ENCODE measurements at places on chromosomes 7 and 10.
A peak's percentile ranks its signal among the peaks of the same experiment; 100 is the strongest.

DNA sequence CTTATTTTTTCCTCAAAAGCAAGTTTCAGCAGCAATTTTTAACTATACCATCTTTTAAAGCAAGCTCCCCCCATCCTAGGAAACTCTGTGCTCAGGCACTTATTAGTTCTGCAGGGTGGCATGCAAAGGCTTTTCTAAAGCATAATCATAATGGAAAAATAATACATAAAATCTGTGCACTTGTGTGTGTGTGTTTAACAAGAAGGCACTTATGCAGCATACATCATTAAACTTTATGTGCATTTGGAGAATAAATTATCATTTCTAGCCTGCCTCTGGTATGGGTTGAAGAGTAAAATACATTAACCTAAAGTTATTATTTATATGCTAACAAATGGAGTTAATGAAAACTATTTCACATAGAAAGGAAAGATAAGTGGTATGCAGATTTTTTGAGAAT lies 5.6 kb upstream of the RASSF4 start:
- DNase-seq, result no peak

- DNase-seq, result no peak
Measured at GRCh38 chr10:47115322-47115721, 184.7 kb upstream of the GDF10 start.

DNA sequence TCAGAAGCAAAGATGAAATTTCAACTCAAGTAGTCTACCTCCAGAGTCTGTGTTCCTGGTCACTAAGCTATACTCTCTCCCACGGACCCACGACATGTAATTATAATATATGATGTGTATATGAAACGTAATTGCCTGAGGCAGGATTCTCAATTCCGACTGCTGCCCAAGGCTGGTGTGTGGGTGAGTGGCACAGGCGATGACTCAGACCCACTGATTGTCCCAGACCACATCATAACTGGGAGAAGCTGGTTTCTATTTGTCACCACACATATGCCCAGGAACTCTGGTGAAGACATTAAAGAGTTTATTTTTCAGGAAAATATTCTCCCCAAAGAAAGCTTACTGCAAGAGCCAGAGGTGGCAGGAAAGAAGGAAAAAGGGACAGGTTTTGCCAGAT lies 219.3 kb downstream of the JAZF1 start:
- DNase-seq, result no peak

- no peak for DNase-seq
Measured at GRCh38 chr10:29144126-29144525, 144.7 kb upstream of the LYZL1 start.

DNA sequence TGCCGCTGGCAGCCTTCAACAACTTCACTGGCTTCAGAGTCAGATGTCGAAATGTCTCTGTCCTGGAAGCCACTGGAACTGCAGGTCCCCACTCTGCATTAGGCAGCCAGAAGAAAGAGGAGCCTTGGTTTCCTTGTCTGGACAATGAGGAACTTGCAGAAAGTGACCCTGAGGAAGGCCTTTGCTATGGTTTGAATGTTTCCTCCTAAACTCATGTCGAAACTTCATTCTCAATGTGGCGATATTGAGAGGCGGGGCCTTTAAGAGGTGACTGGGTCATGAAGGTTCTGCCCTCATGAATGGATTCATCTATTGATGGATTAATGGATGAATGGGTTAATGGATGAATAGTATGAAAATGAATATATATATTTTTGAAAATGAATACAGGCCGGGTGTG lies 61.6 kb upstream of the GPR26 start:
- DNase-seq, result no peak

- DNase-seq, result no peak
Measured at GRCh38 chr10:102004376-102004775, 51.6 kb downstream of the ARMH3 start.

DNA sequence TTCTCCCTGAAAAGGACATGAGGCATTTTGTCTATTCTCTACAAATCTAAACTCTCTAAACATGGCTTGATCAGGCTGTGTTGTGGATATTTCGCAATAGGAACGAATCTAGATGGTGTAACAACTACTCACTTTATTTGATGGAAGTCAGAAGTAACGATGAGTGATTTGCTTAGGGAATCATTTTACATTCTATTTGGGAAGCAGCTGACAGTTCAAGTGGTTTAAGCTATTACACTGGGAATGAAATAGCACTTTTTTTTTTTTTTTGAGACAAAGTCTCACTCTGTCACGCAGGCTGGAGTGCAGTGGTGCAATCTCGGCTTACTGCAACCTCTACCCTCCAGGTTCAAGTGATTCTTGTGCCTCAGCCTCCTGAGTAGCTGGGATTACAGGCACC lies 44.1 kb downstream of the NPY start:
- DNase-seq, result no peak

DNA sequence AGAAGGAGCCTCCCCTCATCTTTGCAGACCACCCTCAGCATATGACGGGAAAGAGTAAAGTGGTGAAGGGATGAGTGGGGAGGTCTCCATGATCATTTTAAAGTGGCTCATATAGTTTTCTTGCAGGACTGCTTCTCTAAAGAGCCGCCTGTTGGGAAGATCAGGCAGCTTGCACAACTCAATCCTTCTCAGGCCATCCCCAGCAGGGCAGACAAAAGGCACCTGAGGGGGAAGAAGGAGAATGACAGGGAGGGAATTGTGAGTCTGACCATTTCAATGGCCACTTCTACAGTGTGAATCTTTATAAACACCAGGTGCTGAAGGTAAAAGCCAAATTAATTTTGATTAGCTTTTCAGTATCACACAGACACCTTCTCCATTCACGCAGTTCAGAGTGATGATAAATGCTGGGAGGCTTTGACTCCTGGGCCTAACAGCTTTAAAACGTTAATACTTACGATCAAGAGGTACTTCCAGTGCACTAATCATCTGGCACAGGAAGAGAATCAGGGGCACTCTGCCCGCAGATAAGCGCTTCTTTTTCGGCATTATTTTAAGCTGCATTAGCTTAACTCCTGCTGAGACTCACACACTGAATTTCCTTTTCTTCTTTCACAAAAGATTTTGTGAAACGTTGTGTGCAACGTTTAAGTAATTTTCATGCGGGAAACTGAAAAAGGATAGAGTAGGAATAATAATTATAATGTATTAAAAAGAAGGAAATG lies 109.5 kb upstream of the LAMB4 start:
- no peak for DNase-seq

GRCh38 chr7:30990673-30991170 lies 27.0 kb downstream of the GHRHR start:
- DNase-seq, result no peak

DNA sequence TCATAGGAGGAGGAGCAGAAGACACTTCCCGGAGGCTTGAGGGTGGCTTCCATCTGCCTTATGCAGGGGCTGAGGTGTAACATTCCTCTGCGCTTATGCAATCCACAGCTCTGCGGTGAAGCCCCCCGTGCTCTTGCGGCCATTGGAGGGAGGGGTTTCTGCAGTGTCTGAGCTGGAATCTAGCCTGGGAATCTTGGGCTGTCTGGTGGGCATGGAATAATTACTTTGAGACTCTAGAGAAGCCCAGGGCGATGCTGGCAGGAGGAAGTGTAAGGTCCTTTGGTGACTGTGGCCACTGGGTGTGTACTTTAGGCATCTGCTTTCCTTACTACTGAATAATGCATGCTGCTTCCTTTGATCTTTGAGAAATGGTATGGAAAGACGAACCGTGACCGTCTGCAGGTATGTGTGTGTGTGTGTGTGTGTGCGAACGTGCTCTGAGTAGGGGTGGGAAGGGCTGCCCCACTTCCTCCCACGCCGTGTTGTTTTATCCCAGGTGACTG lies 181.0 kb downstream of the PRPF18 start:
- DNase-seq, result no peak

GRCh38 chr10:46319389-46319788 lies 32.6 kb downstream of the ANTXRL start:
- DNase-seq, result no peak

- DNase-seq, result no peak
Measured at GRCh38 chr7:138665249-138665648, 35.9 kb downstream of the SVOPL start.

DNA sequence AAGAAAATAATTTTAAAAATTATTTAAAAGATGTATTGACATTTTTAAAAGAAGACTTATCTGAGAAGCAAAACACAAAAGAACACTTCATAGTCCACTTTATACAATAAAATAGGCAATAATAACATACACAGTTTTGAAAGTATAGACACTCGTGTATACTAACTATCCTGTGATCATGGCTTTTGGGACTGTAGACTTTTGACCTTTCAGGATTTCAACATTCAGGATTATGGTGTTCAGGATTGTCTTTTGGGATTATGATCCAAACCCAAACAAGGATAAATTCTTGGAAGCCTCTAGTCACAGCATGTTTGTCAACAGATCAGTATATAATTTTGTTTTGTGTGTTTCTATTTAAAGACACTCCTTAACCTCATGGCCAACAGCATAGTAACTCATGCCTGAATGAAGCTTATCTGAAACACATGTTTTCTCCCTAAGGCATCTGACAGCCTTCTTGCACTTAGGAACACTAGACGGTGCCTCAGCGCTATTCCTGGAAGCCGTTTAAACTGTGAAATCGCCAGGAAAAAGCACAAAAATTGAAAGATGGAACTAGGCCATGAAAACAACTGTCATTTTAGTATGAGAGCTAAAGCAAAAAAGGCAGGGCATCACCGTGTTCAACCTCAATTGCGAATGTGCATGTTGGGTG lies 29.9 kb downstream of the GSAP start:
- DNase-seq, result no peak

- DNase-seq, result no peak
Measured at GRCh38 chr10:120437541-120437940, 19.5 kb upstream of the PLPP4 start.

- DNase-seq, result no peak
Measured at GRCh38 chr7:20562461-20562860, 53.0 kb upstream of the ABCB5 start.

- no peak for DNase-seq
Measured at GRCh38 chr7:142385491-142386340, 127.9 kb upstream of the PRSS58 start.

DNA sequence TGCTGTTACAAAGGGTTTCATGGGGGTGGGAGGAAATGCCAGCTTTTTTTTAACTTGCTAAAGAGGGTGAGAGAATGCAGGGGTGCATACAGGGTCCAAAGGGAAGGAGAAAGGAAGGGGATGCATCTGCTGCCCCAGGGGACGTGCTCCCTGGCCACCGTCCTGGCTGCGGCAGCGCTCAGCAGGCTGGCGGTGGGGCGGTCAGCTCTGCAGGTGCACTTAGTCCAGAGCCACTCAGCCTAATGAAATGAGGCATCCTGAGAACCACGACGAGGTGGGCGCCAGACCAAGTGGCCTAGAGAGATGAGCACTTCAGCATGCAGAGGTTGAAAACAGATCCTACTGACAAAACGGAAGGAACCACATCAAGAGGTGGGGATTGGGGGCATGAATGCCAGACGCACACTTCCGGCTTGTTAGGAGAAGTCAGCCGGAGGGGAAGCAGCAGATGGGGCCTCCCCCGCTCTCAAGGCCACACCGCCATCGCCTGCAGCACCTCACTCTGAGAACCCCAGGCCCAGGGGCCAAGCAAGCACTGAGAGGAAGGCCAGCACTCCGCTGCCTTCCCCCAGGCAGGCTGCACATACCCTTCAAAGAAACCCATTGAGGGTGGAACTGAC lies 94.5 kb downstream of the MAD1L1 start:
- DNase-seq, result peak; percentile 27

GRCh38 chr7:83588602-83589240 lies 60.2 kb downstream of the SEMA3E start:
- DNase-seq, result no peak

DNA sequence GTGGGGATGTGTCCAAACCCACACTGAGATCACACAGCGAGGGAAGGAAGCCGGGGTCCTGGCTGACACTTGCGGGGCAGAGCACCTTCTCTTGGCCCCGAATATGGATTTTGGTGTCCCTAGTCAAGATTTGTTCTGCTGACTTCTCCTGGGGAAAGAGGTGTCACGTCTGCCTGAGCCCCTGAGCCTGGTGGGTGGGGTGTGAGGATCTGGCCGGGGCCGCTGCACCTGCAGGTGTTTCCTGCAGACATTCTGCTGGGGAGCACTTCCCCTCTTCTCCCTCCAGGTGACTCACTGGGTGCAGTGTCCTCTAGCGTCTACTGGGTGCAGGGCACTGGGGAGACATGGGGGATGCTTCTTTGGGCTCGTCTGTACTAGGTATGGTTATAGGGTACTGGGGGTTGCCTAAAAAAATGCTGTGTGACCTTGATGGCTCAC lies 99.2 kb downstream of the GRK5 start:
- peak; percentile 62 for DNase-seq

DNA sequence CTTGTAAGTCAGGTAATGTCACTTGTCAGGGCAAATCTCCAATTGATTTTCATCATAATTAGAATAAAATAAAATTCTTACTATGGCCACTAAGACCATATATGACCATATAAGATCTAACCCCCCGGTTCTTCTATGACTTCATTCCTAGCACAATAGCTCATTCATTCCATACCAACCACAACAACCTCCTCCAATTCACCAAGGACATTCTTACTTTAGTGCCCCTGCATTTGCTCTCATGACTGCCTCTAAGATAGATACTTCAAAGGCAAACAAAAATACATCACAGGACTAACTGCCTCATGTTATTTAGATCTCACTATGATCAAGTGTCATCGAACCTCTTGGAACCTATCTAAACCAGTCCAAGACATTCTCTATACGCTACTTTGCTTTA lies 90.8 kb downstream of the SNX13 start:
- no peak for DNase-seq

DNA sequence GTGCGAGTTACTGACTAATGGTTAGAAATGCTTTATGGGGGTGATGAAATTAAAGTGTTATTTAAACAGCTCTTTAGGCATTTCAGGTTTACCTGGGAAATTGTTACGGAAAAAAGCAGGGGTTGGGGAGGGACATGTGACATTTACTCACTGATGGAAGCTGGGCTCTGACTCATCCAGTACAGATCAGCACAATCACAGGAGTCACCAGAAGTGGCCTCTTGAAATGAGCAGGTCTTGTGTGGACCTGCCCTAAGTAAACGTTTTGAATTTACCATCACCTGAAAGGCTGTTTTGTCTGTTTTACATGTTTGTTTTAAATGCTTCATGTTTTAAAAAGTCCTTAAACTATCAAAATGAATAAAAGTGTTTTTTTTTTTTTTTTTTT lies 2.3 kb downstream of the GLRX3 start:
- DNase-seq, result no peak

GRCh38 chr10:84944187-84944586 lies 615.8 kb downstream of the CCSER2 start:
- DNase-seq, result no peak
